GM23248 (cell line): ENCODE measurements at places on chromosomes 1 and 21. TPM values are rescaled to one million over a fixed set of nuclear protein-coding genes. Genes with fewer than 3 reads are reported as not detected.

GRCh38 chr1:59528471-59528870 lies 231.6 kb downstream of the FGGY start:
- no peaks in the 10 kb centered on the region for H3K4me1 ChIP-seq
- H3K27ac ChIP-seq = no peak overlapping the region
- DNase-seq = no peak
- H3K27me3 ChIP-seq = no peaks in the 10 kb centered on the region
- H3K4me3 ChIP-seq = no peak overlapping the region
- no peaks in the 10 kb centered on the region for H3K36me3 ChIP-seq

- H3K36me3 ChIP-seq = 0 out of 2 replicates have a peak, but pooled peaks cover 4% of the 10 kb centered on the region
- H3K4me3 ChIP-seq = peak overlapping the region; percentile 40
- peaks cover 77% of the 10 kb centered on the region for H3K4me1 ChIP-seq
- peak overlapping the region; percentile 43 for H3K27ac ChIP-seq
- DNase-seq = no peak
Observed at GRCh38 chr21:29305561-29305960, 6.8 kb downstream of the BACH1 start.

- DNase-seq = peak; percentile 83
- no peaks in the 10 kb centered on the region for H3K36me3 ChIP-seq
- no peaks in the 10 kb centered on the region for H3K27me3 ChIP-seq
- H3K27ac ChIP-seq = no peak overlapping the region
- H3K4me3 ChIP-seq = no peak overlapping the region
Observed at GRCh38 chr1:205977402-205978014, 25.7 kb downstream of the RAB7B start.

DNA sequence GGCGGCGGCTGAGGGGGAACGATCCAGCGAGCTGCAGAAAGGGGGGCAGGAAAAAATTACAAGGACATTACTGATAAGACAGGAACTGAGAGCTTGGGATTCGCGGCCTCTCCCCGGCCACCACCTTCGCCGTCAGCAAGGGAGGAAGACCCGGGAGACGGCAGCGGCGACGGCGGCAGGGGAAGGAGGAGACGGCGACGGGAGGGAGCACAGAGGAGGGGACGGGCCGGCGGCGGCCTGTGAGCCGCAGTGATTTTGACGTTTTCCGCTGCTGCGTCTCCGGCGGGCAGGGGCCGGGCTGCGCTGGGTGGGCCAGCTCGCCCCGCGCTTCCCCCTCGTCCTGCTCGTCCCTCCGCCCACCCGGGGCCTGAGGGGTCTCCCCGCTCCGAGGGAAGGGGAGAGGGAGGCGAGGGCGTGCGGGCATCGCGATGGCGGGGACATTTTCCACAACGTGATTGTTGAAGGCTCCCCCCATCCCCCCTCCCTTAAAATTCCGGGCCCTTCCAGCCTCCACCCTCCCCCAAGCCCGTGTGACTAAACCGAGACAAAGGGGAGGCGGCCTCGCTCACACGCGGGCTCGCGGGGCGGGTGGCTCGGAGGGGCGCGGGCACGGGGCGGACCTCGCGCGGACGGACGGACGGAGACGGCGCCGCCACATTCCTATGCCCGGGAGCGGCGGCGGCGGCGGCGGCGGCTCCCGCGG lies 407 bp downstream of the CAMSAP2 start:
- peak overlapping the region; percentile 95 for H3K4me3 ChIP-seq
- no peaks in the 10 kb centered on the region for H3K27me3 ChIP-seq
- H3K4me1 ChIP-seq = peaks cover 28% of the 10 kb centered on the region
- peak overlapping the region; percentile 99 for H3K27ac ChIP-seq
- DNase-seq = peak; percentile 95

DNA sequence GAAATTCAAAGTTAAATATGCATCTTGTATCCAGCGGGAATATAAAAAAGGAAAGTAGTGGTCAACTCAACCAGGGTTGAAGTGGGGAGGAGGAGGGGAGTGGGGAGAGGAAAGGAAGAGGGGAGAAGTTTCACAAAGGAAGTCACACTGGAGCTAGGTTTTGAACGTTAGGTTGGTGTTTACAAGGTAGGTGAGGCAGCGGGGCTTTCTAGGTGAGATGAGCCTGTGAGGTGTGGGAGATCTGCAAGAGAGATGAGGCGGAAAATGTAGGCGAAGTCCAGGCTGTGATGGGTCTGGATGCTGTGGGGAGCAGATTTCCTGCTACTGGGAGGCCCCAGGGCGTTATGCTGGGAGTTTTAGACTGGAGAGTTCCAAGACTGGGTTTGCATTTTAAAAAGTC lies 36.1 kb upstream of the IL20 start:
- no peaks in the 10 kb centered on the region; the same call in none of the 2 replicates for H3K27me3 ChIP-seq
- H3K36me3 ChIP-seq = no peaks in the 10 kb centered on the region
- no peak overlapping the region for H3K4me3 ChIP-seq
- DNase-seq = no peak
- peaks cover 2% of the 10 kb centered on the region; the same call in 1 of the 2 replicates for H3K4me1 ChIP-seq

DNA sequence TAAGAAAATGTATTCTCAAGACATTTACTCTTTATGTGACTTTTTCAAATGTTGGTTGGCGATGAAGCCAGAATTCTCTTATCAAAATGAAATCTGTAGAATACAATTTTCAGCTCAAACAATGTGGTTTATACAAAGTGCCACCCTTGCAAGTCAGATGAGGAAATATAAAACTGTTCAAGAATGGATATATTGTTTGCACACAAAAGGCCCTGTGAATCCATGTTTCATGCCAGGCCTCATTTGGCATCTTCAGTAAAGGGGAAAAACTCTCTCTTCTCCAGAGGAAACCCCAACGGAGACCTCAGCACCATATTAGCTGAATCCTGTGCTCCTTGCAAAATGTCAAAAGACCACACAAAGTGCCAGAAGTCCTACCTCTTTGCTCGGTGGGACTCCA lies 310.4 kb downstream of the RRAGC start:
- H3K4me1 ChIP-seq = no peaks in the 10 kb centered on the region
- peaks cover 13% of the 10 kb centered on the region; the same call in 1 of the 2 replicates for H3K27me3 ChIP-seq
- no peak overlapping the region for H3K4me3 ChIP-seq
- no peak overlapping the region for H3K27ac ChIP-seq
- no peaks in the 10 kb centered on the region for H3K36me3 ChIP-seq

GRCh38 chr1:11790880-11791715 lies 14.7 kb downstream of the MTHFR start:
- H3K4me1 ChIP-seq = peaks cover 28% of the 10 kb centered on the region
- peak overlapping the region; percentile 31; the same call in 1 of the 2 replicates for H3K4me3 ChIP-seq
- H3K36me3 ChIP-seq = peaks cover 5% of the 10 kb centered on the region; the same call in 1 of the 2 replicates

- H3K27ac ChIP-seq = peak overlapping the region; percentile 90
- peaks cover 59% of the 10 kb centered on the region for H3K4me1 ChIP-seq
- H3K36me3 ChIP-seq = no peaks in the 10 kb centered on the region
- peak overlapping the region; percentile 76 for H3K4me3 ChIP-seq
- no peaks in the 10 kb centered on the region for H3K27me3 ChIP-seq
- DNase-seq = peak; percentile 68
Observed at GRCh38 chr1:170593173-170594011, 61.4 kb downstream of the GORAB start.

DNA sequence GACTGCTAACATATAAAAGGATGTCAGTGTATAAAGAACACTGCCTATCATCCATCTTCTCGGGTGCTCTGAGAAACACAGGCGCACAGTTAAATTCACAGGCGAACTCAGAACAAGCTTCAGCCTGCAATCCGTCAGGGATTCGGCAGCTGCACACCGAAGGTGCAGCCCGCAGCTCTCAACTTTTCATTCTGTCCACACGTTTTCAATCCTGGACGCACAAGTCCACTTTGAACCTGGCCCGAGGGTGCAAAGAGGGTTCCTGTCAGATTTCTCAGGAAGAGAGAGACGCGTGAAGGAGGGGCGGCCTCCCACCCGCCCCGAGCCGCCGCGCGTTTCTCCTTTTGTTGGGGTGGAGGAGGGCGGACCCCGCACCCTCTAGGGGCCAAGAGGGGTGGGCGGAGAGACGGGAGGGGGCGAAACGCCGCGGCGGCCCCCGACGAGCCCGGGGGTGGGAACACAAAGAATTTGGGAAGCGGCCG lies 724 bp downstream of the DOCK7 start:
- peak; percentile 66 for DNase-seq
- H3K27me3 ChIP-seq = no peaks in the 10 kb centered on the region
- H3K27ac ChIP-seq = peak overlapping the region; percentile 62
- H3K36me3 ChIP-seq = no peaks in the 10 kb centered on the region

- peak overlapping the region; percentile 99 for H3K27ac ChIP-seq
- H3K36me3 ChIP-seq = peaks cover 46% of the 10 kb centered on the region
- peaks cover 25% of the 10 kb centered on the region for H3K4me1 ChIP-seq
- peak; percentile 84 for DNase-seq
Observed at GRCh38 chr1:152034654-152035538, 1.9 kb downstream of the S100A11 start.

DNA sequence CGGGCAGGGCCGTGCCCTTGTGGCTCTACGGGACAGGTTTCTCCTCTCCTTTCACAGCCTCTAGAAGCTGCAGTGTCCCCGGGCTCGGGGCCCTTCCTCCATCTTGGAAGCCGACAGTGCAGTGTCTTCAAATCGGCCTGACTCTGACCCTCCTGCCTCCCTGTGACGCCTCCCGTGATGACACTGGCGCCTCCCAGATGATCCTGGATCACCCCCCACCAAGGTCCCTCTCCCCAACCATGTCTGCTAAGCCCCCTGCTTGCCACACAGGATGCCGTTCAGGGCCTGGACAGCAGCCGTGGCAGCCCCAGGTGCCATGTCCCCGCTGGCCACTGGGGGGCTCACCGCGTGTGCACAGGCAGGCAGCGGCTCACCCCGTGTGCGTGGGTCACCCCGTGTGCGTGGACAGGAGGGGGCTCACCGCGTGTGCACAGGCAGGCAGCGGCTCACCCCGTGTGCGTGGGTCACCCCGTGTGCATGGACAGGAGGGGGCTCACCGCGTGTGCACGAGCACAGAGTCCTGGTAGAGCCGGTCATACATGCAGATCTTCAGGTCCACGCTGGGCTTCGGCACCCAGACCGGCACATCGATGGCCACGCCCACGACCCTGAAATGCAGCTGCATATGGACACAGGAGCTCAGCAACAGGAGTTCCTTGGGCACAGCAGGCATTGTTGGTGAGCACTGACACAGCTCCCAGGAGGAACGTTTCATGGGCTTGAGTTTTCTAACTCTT lies 24.9 kb upstream of the TMEM52 start:
- no peak overlapping the region for H3K27ac ChIP-seq
- no peaks in the 10 kb centered on the region for H3K4me1 ChIP-seq
- H3K4me3 ChIP-seq = no peak overlapping the region
- no peaks in the 10 kb centered on the region for H3K36me3 ChIP-seq
- peak; percentile 60 for DNase-seq

GRCh38 chr1:56868761-56869160 lies 14.2 kb downstream of the C8A start:
- peak; percentile 78 for DNase-seq
- H3K27ac ChIP-seq = peak overlapping the region; percentile 15; the same call in 1 of the 2 replicates
- peaks cover 45% of the 10 kb centered on the region for H3K4me1 ChIP-seq
- no peaks in the 10 kb centered on the region for H3K27me3 ChIP-seq
- peak overlapping the region; percentile 25; the same call in 1 of the 2 replicates for H3K4me3 ChIP-seq

- no peaks in the 10 kb centered on the region for H3K27me3 ChIP-seq
- no peak for DNase-seq
- no peaks in the 10 kb centered on the region for H3K36me3 ChIP-seq
- H3K27ac ChIP-seq = no peak overlapping the region
Observed at GRCh38 chr21:45415943-45416611, 11.1 kb downstream of the COL18A1 start.

GRCh38 chr1:223873044-223873443 lies 27.3 kb upstream of the TP53BP2 start:
- H3K4me1 ChIP-seq = no peaks in the 10 kb centered on the region
- peaks cover 14% of the 10 kb centered on the region for H3K27me3 ChIP-seq
- no peak overlapping the region for H3K4me3 ChIP-seq
- H3K27ac ChIP-seq = no peak overlapping the region
- no peaks in the 10 kb centered on the region for H3K36me3 ChIP-seq

DNA sequence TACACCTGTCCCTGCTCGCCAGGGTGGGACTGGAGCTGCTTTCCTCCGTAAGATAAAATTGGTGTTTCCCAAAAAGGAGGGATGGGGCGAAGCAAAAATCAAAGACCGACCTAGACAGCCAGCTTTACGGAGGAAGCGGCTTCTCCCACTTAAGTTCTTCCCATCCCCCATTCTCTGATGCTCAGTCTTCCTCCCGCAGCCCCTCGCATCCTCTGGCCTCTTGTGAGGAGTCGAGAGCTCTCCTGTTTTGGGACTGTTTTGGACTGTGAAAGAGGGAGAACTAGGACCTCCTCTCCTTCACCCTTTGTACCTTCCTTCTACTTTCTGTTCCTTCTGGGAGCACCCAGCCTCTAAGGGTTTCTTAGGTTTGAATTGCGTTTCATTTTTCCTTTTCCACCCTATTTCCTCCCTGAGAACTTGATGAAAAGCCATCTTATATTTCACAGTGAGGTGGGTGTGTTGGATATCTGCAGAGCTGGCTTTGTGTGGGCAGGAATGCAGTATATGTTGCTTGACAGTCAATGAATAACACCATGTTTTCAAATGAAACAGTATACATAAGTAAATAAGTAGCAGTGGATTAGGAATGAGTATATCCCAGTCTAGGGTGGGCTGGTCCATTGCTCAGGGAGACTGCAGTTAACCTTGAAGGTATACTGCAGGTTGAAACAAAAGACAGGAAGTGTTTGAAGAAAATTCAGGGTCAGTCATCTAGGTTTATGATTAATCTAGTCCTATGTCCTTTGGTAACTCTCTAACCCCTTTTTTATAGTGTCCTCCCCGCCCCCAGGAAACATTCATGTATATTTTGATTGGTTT lies 848 bp downstream of the CTTNBP2NL start:
- H3K4me3 ChIP-seq = peak overlapping the region; percentile 97
- H3K36me3 ChIP-seq = no peaks in the 10 kb centered on the region
- H3K27me3 ChIP-seq = no peaks in the 10 kb centered on the region
- peak overlapping the region; percentile 93; the same call in 1 of the 2 replicates for H3K27ac ChIP-seq

Gene RAD54L
- total RNA-seq = 1.9 and 3.0 TPM in 2 replicates

Gene LCE1F
- total RNA-seq = not detected in 2 replicates

Gene CAMK1G
- 0.11 TPM in 1 of 2 replicates, not detected in the other for total RNA-seq

Gene LCK
- total RNA-seq = not detected in 2 replicates

Gene SPATA1
- total RNA-seq = not detected in 2 replicates

Gene GSTM1
- not detected in 2 replicates for total RNA-seq

Gene FMO2
- not detected in 2 replicates for total RNA-seq

Gene GBP5
- total RNA-seq = 0.43 and 2.0 TPM in 2 replicates

Gene S100A14
- total RNA-seq = 2.1 TPM in 1 of 2 replicates, not detected in the other

Gene CNTN2
- not detected in 2 replicates for total RNA-seq

Gene KIF2C
- total RNA-seq = 14.2 and 16.9 TPM in 2 replicates

Gene SH2D5
- total RNA-seq = 1.0 and 1.4 TPM in 2 replicates

Gene BTBD8
- 2.2 and 2.7 TPM in 2 replicates for total RNA-seq

Gene S100A7A
- not detected in 2 replicates for total RNA-seq

Gene ZNF683
- total RNA-seq = not detected in 2 replicates
